NCI-H1092 (cell line): ENCODE measurements at places on chromosomes 16 and 17.

DNA sequence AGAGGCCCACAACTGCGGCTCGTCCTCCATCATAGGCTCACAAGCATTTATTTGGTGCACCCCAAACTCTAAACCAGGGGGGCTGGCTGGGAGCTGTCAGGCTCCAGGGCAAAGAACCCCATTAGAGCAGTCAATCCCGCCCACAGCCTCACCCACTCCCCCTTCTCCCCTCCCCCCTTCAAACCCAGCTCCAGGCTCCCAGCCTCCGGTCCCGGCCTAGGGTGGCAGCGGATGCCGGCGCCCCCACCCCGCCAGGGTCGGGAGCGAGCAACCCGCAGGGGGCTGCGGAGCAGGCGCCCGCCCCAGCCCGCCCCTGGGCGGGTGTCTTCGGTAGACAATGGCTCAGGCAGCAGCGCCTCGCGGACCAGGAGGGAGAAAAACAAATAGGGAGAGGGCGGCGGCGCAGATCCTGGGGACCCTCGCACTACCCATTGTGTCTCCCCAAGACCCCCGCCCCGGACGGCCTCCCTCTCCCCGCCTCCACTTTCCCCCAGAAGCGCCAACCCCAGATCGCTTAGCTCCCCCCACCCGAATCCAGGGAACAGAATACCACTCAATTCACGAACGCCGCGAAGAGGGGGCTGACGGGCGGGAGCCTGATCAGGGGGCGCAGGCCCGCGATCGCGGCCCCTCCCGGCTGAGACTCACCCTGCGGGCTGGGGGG, 572 bp downstream of the FAM171A2 start:
- DNase-seq: no peak

DNA sequence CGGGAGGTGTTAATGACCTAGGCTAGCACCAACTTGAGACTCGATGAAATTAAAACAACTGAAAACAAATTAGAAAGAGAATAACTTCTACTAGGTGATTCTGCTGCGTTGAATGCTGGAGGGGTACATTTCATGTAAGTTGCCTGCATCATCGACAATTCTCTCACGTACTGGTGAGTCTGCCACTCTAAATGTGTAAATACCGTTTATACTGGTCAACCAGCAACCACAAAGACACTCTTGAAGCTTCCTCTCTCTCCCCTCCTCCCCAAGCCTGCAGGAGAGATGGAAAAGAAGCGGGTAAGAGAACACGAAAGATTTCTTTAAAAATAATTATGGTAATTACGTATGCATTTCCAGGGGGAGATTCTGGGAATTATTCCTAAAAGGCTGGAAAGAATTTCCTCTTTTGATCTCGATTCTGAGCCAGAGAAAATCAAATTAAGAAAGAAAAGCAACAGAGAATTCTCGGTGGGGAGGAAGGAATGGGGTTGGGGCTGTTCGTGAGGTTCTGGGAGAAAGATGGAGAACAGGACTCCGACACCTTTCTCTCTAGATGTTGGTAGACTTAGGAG, 68.6 kb upstream of the MRTFB start:
- no peak for DNase-seq

- DNase-seq: no peak
These were observed 3.8 kb downstream of the PRSS27 start for GRCh38 chr16:2715966-2716885.

DNA sequence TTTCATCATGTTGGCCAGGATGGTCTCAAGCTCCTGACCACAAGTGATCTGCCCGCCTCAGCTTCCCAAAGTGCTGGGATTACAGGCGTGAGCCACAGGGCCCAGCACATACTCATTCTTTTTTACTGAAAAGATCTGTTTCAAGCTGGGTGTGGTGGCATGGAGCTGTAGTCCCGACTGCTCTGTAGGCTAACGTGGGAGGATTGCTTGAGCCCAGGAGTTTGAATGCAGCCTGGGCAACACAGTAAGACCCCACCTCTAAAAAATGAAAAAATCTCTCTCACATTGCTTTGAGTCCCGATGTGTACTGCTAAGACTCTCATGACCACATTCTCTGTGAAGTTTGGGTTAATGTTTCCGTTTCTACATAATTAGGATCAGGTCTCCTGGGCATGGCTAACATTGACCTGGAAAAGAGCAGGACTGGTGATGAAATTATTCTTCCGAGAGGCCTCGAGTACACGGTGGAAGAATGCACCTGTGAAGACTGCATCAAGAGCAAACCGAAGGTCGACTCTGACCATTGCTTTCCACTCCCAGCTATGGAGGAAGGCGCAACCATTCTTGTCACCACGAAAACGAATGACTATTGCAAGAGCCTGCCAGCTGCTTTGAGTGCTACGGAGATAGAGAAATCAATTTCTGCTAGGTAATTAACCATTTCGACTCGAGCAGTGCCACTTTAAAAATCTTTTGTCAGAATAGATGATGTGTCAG, 2.3 kb downstream of the TNFRSF17 start:
- no peak for DNase-seq

- DNase-seq: no peak
These were observed 16.6 kb downstream of the CASKIN2 start for GRCh38 chr17:75498726-75499213.

GRCh38 chr16:24499193-24499814, 40.1 kb upstream of the RBBP6 start:
- DNase-seq: peak; percentile 20

- DNase-seq: no peak
These were observed 82.9 kb upstream of the RCVRN start for GRCh38 chr17:9987779-9988585.

DNA sequence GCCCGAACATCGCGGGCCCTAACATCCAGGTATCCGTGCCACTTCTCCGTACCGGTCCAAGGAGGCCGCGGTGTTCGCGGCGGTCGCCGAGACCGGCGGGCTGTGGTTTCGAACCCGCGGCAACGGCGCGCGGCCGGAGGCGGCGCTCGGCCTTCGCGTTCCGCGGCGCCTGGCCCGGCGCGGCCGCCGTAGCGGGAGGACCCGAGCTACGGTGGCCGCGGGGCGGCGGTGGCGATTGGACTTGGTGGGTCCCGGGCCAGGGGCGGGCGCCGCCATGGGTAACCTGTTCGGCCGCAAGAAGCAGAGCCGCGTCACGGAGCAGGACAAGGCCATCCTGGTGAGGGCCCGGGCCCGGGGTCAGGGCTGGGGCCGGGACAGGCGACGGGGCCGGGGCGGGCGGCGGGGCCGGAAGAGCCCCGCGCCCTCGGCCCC, at the start of gene CHMP6:
Gene CHMP6 (plus strand): TSS at position 197 of the 432 bp plus-strand sequence. CDS start 78 bp downstream, at position 275.
- peak; percentile 46 for DNase-seq

- no peak for DNase-seq
These were observed 22.1 kb downstream of the FCSK start for GRCh38 chr16:70476272-70477020.

DNA sequence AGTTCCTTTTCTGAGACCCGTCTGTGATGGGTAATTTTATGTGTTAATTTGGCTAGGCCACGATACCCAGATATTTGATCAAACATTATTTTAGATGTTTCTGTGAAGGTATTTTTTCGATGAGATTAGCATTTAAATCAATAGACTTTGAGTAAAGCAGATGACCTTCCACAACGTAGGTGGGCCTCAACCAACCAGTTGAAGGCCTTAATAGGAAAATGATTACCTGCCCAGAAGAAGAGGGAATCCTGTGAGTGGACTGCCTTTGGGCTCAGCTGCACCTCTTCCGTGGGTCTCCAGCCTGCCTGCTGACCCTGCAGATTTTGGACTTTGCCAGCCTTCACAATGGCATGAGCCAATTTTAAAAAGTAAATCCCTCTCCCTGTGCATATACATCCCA, 61.6 kb upstream of the WSB1 start:
- no peak for DNase-seq

- no peak for DNase-seq
These were observed 109.3 kb downstream of the IRX3 start for GRCh38 chr16:54177052-54177861.

DNA sequence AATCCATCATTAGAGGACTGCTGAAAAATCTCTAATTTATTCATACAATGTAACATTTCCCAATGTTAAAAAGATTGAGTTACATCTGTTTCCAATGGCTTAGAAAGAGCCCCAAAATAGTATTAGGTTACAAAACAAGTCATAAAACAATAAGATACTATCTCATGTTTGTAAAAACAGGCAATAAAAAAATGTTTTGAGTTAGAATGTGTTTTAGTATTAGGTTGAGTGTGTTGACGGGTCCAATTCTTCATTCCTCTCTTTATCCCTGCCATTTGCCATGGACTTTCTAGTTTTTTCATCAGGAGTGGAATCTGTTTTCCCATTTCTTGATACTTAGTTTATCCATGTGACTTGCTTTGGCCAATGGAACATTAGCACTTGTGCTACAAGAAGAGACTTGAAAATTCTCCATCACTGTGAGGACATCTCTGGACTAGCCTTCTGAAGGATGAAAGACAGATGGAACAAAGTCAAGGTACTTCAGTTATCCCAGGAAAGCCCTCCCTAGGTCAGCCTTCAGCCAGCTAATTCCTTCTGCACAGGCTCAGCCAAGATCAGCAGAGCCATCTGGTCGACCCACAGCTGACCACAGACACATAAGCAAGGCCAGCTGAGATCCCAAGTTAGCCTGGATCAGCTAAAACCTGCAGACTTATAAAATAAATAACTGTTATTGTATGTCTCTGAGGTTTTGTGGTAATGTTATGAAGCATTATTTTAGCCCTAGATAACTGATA, 83.3 kb downstream of the HS3ST3A1 start:
- DNase-seq: no peak

GRCh38 chr17:78490156-78490555, 87.0 kb downstream of the DNAH17 start:
- DNase-seq: no peak

GRCh38 chr16:58638148-58639036, 8.8 kb upstream of the CNOT1 start:
- DNase-seq: no peak

GRCh38 chr16:10490141-10490540, 90.3 kb downstream of the EMP2 start:
- no peak for DNase-seq

DNA sequence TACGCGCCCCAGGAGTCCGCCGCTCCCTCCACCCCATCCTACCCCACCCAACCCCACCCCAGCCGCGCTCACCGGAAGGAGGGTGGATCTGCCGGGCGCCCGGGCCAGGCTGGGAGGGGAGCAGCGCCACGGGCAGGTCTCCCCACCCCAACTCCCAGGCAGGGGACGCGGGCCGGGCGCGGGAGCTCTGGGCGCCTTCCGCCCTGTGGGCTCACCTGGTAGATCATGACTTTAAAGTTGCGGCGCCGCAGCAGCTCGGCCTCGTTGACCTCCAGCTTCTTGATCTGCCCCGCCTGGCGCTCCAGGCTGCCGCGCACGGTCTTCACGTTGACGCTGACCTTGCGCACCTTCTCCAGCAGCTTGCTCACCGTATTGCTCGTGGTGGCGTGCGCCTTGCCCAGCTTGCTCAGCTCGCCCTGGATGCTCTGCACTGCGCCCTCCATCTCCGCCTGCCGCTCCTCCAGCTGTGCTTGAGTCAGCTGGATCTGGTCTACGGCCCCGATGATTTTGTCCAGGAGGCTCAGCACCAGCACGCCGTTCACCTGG, 571 bp downstream of the CAVIN1 start:
- DNase-seq: no peak

DNA sequence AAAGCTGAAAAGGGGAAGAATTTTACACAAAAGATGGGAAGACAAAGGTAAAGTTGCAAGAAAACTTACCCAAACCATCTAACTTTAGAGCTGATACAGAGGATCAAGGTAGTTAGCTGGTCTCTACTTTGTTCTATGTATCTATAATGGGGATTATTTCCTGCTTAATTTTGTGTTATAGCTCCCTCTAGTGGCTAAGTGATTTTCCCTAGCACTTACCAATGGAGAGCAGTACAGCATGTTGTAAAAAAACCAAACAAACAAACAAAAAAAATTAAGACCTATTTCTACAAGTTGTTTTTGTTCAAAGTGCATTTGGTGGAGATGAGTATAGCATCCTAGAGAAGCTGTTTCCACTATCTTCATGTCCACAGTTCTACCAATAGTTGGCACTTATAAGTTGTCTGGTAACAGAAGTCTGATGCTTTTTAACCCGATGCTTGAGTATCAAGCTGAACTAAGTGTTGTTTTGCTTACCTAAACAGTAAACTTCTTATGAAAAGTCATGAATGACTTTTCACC, 7.5 kb downstream of the SRSF1 start:
- DNase-seq: peak; percentile 70

DNA sequence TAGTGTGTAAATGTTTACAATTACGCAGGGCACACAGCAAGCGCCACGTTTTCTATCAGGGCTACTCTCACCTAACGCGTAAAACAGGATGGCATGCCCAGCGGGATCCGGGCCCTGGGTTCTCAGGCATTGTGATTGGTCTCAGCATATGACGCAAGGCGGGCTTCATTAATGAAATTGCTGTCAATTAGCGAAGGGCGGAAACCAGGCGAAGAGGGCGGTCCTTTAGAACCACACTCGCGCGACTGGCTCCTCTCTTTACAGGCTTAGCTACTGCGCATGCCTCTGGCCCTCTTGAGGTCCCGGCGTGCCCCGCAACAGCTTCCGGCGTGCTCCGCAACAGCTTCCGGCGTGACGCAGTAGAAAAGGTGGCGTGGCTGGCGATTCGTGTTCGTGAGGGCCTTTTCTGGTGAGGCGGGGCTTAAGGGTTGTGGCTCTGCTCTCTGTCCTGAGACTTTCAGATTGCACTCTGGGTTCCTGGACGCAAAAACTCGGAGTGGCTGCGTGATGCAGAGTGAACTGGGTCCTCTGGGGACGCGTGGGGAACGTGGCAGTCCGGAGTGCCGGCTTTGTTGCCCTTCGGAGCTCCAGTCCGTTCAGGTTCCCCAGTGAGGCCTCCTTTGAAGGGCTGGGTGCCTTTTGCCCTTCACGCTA, 9.2 kb downstream of the OR2C1 start:
- DNase-seq: peak; percentile 64

DNA sequence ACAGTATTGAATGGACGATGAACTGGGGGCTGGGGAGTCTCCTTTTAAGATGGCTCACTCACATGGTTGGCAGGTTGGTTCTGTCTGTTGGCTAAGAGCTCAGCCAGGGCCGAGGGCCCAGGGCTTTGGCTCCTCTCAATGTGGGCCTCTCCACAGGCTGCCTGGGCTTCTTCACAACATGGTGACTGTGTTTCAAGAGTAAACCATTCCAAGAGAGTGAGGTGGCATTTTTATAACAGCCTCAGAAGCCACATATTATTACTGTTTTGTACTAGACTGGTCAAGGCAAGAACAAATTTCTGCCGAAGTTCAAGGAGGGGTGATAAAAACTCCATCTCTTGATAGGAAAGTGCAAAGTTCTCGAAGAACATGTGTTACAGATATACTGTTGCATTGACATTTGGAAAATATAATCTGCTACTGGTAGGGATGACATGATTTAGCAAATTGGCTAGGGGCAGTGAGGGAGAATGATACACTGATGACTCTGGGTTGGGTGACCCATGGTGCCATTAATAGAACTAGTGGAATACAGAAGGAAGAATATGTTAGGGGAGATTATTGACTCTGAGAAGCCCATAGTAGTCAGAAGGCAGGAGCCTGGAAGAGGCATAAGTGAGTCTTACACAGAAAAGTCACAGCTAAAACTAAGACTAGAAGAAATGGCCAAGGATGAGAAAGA, 13.7 kb downstream of the KRABD2 start:
- DNase-seq: no peak

GRCh38 chr17:68710976-68711375, 109.8 kb upstream of the FAM20A start:
- DNase-seq: no peak

GRCh38 chr17:79822583-79823124, 16.6 kb downstream of the CBX4 start:
- DNase-seq: no peak
